ENCODE measurements at places on chromosomes 11 and 22.

DNA sequence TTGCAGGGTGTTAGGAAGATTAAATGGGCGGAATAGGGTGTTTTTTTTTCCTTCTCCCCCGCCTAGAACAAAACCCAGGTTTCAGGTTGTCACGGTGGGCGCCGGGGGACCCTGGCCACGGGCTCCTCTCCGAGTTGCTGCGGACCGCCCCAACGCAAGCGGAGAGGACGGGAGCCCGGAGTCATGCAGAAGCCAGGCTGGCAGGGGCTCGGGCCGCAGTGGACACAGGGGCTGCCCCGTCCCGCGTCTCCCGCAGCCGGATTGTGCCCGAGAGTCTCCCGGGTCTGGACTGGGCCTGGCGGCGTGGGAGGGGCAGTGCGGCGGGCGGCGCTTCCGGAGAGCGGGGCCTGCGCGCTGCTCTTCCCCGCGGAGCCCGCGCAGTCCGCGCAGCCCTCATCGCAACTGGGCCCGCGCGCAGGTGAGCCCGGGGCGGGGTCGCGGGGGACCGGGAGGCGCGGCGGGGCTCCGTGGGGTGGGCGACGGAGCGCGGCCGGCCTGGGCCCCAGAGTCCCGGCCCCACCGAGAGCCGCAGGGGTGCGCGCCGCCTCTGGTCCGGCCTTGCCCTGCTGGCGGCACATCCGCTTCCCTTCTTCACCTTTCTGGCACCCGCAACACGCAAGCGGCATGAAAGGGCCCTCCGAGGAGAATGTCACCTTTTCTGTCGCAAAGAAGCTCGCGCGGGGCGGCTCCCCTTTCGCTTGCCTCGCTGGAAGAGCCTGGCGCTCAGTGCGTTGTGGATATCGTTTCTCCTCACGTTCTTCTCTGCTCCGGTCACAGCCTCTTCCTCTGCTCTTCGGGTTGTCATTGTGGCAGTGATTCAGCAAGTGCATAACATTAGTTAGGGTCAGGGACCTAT, at the start of gene TIRAP:
TIRAP (plus strand) TSS at position 358 of the 856 bp plus-strand sequence. CDS start 7,802 bp downstream, outside the sequence.
- DNase-seq: peak; percentile 42

GRCh38 chr22:23509571-23510302, 70.4 kb downstream of the IGLL1 start:
- DNase-seq: peak; percentile 55

DNA sequence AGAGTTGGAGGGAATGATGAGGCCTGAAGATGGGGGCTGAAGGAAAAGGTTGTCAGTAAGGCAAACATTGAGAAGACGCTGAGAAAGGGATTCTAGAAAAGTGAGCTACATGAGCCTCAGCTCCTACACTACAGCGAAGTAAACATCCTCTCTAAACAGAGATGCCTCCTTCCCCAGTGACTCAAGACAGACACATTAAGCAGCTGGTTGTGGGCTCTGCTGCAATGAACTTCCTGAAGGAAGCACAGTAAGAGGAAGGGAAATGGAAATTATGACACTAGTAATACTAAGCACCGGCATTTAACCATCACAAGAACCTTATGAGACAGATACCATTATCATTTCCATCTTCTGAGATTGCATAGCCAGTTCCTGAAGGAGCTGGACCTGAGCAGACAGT, 190.5 kb downstream of the C11orf87 start:
- no peak for DNase-seq

DNA sequence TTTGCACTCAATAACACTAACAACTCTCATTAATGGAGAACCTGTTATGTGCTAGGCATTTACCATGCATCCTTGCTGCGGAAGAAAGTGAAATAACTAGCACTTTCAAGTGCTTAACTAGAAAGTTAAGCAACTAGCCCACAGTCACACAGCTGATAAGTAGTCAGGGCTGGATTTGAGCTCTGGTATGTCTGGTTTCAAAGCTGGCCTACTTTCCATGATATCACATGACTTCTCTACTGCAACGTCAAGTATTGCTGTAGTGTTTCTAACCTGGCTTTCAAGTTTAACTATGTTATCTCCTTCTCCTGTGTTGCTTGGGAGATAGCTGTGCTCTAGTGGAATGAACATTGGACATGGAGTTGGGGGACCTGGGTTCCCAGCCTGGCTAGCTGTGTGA, 12.1 kb downstream of the SLC15A3 start:
- no peak for DNase-seq

DNA sequence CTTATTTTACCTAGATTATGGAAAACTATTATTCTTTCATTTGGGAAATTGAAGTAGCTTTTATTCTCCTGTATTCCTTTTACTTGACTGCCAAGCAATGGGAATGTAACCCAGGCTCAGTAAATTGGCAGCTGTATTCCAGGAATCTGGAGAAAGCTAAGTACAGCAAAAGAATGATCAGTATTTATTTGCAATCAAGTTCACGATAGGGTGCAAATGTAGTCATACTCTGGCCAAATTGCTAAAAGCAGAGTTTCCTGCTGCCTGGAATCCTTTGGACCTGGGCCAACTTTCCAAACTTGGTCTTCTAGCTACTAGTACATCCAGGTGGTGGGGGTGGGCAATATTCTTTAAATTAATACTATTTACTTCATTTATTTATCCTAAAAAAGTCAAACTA, 286.0 kb upstream of the CTSC start:
- DNase-seq: no peak
